ENCODE measurements at places on chromosomes 13 and 19.

DNA sequence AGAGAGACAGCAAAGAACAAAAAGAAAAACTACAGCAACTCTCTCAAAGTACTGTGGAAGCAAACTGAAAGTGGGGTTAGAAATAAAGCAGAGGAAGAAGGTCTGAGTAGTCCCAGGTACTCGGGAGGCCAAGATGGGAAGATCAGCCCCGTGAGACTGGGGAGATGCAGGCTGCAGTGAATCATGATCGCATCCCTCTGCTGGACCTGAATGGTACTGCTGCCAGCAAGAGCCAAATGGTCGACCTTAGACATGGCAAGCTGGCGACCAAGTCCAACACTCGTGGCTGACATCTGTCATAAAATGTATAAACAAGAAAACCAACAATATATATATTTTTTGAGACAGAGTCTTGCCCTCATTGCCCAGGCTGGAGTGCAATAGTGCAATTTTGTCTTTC is 33.7 kb upstream of the ZNF724 start:
- peak; percentile 35 for DNase-seq

- no peak for DNase-seq
Measured at GRCh38 chr13:108943842-108944241, 314.4 kb downstream of the MYO16 start.

DNA sequence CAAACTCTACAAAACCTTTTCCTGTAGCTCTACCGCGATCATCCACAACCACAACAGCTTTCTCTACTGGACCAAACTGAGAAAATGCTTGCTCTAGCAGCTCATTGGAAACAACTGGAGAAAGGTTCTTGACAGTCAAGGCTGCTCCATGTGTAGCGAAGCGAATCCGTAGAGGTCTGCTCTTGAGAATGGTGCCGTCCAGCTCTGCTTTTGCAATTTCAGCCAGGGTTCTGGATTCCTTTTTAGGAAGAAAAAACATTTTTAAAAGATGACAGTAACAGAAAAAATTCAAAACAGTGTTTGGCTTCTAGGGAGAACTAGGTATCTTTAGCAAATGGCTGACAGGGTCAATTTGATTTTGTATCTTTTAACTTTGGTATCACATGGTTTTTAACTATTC is 10.4 kb downstream of the PSPC1 start:
- no peak for DNase-seq

DNA sequence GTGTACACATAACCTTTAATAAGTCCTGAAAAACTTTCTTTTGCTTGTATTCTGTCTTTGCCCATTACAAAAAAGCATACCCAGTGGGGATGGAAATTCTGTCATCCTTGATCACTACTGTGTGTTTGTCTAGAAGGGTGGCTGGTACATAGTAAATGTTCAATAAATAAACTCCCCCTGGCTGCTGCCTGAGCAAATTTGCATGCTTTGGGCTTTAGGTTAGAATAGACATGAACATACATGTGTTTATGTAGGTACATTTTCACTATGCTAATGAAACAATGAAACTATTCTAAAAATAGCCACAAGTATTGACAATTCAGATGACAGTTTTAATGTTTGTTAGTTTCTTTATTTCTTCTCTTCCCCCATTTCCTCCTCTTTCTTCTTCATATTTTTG is 36.1 kb downstream of the TNFSF13B start:
- DNase-seq = no peak

DNA sequence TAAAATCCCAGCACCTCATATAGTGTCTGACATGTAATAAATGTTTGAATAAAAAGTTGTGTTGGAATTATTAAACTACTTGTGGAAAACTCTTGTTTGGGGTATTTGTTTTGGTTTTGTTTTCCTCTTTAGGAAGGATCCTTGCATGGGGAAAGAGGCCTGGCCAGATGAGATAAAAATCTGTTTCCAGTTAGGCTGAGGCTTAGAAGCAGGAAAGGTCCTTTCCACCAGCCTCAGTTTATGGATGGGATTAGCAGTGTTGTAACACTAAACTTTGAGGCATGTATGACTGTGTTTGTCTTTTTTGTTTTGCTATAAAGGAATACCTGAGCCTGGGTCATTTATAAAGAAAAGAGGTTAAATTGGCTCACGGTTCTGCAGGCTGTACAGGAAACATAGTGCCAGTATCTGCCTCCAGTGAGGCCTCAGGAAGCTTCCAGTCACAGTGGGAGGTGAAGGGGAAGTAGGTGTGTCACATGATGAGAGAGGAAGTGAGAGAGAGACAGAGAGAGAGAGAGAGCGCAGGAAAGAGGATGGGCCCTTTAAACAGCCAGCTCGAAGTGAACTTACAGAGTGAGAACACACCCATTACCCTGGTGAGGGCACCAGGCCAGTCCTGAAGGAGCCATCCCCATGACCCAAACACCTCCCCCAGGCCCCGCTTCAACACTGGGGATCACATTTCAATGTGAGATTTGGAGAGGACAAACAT is 21.6 kb downstream of the SPATA13 start:
- no peak for DNase-seq

- DNase-seq = no peak
Measured at GRCh38 chr13:108426893-108427292, 157.4 kb downstream of the TNFSF13B start.

DNA sequence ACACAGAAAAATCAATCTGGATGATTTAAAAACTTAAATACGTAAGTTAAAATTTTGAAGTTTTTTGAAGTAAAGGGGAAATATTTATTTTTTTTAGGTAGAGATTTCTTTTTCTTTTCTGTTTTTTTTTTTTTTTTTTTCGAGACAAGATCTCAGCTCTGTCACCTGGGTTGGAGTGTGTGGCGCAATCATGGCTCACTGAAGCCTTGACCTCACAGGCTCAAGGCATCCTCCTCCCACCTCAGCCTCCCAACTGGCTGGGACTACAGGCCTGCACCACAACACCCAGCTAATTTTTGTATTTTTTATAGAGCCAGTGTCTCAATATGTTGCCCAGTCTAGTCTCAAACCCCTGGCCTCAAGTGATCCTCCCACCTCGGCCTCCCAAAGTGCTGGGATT is 120.4 kb upstream of the CLDN10 start:
- no peak for DNase-seq

DNA sequence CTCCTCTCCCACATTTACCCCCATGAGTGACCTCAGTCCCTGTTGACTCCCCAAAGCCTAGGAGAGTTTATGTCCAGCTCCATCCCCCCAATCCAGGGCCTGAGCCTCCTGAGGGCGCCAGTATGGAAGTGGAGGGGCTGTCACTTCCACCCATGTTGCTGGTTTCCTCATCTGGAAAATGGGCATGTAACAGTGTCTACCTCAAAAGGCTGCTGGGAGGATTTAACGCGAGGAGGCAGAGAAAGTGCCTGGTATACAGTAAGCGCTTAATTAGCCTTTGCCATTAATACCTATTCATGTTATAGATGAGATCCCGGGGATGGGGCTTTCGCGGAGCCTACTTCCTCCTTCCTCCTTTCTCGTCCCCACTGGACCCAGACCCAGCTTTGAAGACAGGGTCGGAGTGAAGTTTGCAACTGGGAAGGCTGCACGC is 476 bp downstream of the TYK2 start:
- no peak for DNase-seq

DNA sequence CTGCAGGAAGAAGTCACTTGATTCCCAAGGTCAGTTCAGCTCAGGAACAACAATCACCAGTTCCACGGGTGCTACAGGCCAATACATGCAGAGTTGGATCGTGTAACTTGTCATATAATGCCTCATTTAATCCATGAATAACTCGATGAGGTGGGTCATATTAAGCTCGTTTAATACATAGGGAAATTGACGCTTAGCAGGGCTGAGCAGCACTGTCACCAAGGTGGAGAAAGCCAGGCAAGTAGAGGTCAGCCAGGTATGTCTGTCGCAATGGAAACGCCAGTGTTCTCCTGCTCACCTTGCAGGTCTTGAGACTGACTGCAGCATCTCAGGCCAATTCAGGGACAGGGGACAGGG is 52.3 kb downstream of the CCDC70 start:
- no peak for DNase-seq

GRCh38 chr13:76293751-76294150 is 592.5 kb downstream of the KCTD12 start:
- DNase-seq = no peak

- DNase-seq = peak; percentile 61
Measured at GRCh38 chr13:100517728-100518127, 70.9 kb downstream of the GGACT start.

- DNase-seq = no peak
Measured at GRCh38 chr19:3979674-3980352, 5.5 kb downstream of the EEF2 start.

GRCh38 chr19:44951179-44952159 is 3.7 kb upstream of the CLPTM1 start:
- peak; percentile 78 for DNase-seq

GRCh38 chr13:103006641-103007426 is 59.4 kb downstream of the SLC10A2 start:
- DNase-seq = no peak

DNA sequence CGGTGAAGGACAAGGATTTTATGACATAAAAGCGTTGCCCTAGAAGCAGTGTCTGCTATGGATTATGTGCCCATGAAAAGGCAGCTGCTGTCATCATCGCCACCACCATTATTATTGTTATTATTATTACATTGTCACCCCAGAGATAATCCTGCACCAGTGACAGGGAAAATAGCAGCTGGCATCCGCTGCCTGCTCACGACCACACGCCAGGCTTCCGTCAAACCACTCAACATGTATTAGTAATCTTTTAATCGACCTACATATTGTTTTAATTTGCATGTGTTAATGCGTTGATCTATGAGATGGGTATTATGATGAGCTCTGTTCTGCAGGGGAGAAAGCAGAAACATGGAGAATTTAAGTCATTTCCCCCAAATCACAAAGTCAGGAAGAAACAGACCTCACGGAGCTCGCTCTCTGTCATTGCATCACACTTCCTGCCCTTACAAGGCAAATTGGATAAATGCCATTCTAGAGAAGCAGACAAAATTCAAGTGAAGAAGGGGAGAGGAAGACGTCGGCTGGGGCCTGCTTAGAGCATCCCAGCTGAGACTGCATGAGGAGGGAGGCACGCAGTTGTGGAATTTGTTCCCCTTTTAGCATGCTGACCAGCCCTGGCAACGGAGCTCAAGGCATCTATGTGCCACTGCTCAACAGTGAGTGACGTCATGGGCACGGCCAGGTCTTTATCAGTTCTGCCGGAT is at the start of gene FFAR3:
FFAR3 (plus strand) TSS at position 594 of the 707 bp plus-strand sequence. CDS start 431 bp downstream, outside the sequence.
- DNase-seq = no peak

- DNase-seq = no peak
Measured at GRCh38 chr19:31913103-31913661, 432.2 kb upstream of the ZNF507 start.

DNA sequence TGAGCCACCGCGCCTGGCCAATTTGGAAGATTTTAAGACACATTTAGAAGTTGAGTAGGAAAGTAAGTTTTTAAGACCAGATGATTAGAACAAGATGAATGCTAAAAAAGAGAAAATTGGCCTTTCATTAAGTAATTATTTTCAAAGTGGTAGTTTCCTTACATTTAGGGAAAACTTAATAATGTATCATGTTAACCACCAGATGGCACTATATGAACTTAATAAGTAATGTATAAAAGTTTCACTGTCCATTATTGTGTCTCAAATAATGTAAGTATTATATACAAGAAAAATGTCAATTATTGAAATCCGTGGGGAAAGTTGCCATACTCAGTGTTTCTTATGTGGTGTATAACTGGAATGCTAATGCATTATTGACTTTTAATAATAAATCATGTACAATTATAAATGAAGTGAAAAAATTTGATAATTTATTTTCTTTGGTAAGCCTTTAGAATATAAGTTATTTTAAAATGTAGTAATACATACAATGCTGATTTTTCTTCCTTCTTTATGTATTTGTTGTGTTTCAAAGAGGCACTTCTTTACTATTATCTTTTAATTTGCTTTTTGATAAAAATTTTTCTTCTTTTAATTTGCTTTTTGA is 29.2 kb downstream of the COG6 start:
- DNase-seq = peak; percentile 28

- no peak for DNase-seq
Measured at GRCh38 chr19:44749292-44749691, 784 bp downstream of the BCL3 start.

- no peak for DNase-seq
Measured at GRCh38 chr13:114130131-114130836, 2.1 kb downstream of the RASA3 start.

- peak; percentile 27 for DNase-seq
Measured at GRCh38 chr19:17404621-17405249, 695 bp downstream of the BST2 start.

DNA sequence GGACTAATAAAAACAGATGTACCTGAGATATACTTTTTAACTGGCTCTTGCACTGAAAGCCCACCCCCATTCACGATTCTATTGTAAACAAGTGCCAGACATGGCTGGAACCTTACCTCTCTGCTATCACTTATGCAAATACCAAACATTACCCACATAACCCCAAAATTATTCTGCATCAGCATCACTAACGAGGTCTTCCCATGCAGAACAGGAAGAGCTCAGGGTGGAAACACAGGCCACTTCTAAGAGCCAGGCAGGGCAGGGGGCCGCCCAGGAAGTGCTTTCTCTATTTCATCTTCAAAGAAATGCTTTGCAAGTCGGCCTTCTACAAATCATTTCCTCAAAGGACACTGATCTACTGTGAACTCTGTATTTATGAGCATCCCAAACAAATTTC is 7.3 kb downstream of the IRS2 start:
- DNase-seq = no peak

DNA sequence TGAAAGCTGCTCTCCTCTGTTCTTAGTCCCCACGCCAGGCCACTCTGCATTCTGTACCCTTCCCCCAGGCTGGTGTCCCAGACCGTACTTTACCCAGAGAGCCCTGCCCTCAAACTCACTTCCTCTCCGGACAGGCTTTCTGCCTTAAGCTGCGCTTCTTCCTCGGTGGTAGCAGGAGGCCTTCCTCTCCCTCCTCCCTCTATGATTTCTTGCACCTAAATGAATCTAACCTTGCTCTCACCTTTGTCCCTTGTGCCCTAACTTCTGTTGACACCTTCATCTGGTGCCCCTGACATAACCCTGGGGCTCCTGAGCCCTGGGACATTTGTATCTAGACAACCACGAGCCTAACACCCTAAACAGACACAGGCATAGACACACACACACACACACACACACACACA is 29.6 kb upstream of the CEACAM21 start:
- DNase-seq = peak; percentile 69

DNA sequence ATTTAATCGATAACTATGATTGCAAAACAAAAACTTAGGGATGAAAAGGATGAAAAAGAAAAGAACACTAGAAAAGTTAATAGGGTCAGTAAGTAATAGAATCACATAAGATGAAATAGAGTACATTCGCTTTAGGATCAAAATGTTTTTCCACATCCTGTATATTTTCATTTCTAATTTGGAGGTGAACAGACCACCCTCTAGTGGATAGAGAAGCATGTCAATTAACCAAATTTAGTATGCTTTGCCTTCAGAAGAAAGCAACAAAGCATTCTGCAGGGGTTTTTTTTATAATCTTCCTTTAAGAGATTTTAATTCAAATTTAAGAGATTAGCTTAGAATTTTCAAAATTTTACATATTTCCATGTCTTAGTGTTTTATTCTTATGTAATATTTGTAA is 611.0 kb upstream of the SGCG start:
- DNase-seq = no peak
